Iris pigment epithelial cell (primary cell): ENCODE measurements at places on chromosomes 2 and 18.
A peak's percentile ranks its signal among the peaks of the same experiment; 100 is the strongest.

DNA sequence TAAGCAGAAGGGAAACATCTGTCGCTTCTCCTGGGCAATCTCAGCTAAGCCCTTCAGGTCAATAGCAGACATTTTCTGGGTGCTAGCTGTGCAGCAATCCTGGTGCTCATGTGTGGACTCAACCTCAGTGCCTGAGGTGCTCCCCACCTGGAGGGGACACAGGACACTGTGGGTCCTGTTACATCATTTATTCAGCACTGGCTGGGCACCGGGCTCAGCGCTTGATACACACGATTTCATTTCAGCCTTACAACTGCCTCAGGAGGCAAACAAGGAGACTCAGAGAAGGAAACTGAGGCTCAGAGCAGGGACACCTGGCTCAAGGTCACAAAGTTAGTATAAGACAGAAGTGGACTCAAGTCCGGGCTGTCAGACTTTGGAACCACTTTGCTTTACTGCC is 46.7 kb downstream of the MARCO start:
- no peak for DNase-seq

GRCh38 chr2:206558492-206558891 is 83.8 kb upstream of the FAM237A start:
- DNase-seq, result peak; percentile 55

GRCh38 chr2:235685024-235685721 is 191.3 kb downstream of the AGAP1 start:
- DNase-seq, result no peak

DNA sequence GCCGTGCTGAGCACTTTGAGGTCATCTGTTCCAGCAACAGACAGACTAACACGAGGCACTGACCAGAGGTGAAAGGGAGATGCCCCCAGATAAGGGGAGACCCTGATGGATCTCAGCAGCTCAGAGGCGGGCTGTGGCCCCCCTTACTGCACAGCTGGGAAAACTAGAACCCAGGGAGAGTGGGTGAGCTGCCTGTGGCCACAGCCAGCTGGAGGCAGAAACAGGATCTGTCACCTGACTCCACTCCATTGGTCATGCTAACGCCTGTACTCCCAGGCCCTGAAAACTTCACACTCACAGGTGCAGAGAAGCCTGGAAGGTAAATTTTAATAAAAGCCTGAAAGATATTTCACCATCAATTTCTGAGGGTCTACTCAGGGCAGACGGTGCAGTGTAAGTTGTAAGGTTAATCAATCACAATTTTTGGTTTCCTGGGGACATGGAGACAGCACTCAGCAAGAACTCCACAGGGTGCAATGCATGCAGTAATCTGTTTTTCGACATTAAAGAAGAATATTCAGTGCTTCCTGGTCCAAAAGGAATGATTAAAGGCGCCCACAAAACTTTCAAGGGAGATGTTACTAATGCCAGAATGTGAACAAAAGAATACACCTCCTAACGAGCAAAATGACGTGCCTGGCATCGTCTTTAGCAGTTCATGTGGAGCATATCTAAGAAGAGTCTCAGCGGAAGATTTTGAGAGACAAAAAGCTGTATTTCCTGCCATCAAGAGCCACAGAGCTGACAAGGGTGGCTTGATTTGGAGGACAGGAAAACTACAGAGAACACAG is 173.4 kb downstream of the EIPR1 start:
- DNase-seq, result no peak

DNA sequence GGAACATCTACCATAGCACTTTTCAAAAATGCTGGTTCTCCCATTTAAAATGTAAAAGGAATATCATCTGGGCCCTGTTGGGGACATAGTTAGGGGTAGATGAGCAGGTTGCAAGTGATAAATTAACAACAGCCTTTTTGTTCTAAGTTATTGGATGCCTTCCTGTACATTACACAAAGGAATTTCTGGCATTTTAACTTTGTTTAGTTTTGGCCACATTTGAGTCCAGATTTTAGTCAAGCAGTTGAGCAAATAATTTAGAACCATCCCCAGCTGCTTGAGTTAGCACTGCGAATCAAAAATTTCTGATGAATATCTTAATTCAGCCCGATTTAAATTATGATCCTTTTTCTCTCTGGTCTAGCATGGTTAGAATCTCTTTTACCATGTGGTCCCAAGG is 124.4 kb downstream of the TTC27 start:
- peak; percentile 45 for DNase-seq

DNA sequence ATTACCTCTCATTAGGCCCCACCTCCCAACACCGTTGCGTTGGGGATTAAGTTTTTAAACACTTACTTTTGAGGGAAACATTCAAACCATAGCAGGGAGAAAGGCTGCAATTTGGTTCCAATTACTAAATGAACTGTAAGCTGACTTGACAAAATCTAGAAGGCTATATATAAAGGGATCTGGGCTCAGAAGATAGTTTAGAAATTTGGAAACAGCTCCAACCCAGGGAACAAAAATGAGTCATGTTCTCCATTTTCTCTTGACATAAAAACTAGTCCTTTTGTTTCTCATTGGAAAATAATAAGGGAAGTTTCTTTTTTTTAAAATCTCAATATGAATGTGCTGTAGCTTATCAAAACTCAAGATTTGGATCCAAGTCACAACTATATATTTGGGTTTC is 17.5 kb downstream of the MOGAT1 start:
- peak; percentile 27 for DNase-seq

DNA sequence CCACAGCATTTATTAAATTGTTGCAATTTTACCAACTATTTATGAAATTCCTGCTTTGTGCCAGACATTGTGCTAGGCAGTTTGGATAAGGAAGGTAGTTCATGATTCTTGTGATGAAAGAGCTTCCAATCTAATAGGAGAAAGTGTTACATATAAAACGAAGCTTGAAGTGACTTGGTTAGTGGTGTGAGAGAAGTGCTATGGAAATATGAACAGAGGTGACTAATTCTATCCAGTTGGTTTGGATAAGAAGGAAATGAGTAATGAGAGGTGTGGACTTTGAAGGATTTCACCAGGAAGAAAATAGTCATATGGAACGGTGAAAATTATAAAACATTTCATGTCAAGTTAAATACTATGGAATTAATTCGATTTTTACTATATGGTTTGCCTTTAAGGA is 48.6 kb downstream of the EML6 start:
- peak; percentile 83 for DNase-seq

DNA sequence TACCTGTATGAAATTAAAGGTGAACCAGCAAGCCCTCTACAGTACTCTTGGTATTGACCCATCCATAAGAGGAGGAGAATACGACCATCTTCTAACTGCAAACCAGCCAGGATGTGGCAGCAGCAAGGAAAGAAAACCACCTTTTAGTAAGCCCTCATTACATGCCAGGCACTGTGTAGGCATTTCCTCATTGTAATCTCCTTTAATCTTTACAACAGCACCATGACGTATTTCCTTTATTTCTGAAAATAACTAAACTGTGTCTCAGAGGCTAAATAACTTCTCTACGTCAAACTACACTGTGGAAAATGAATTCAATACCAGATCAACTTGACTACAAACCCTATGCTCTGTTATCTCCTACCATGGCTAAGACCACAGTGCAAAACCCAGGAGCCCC is 18.2 kb downstream of the WDR35 start:
- peak; percentile 28 for DNase-seq

GRCh38 chr2:215752436-215752835 is 260.9 kb downstream of the MREG start:
- no peak for DNase-seq

DNA sequence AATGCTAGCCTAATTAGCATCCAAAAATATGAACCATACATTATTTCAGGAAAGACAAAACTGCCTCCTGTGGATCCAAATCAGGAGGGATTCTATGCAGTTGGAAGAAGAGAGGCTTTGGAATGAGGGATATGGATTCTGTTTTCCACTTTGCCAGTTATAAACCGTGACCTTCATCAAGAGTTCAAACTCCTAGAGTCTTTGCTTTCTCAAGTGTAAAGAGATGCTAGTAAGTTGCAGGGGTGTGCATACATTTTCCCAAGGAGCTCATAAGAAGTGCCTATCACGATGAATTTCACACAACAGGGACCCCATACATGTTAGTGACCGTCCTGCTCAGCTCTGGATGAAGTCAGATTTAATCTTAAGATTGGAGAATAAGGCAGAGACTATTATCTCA is 542.5 kb downstream of the SOX11 start:
- no peak for DNase-seq

- no peak for DNase-seq
Measured at GRCh38 chr18:80130555-80130954, 21.5 kb downstream of the ADNP2 start.

DNA sequence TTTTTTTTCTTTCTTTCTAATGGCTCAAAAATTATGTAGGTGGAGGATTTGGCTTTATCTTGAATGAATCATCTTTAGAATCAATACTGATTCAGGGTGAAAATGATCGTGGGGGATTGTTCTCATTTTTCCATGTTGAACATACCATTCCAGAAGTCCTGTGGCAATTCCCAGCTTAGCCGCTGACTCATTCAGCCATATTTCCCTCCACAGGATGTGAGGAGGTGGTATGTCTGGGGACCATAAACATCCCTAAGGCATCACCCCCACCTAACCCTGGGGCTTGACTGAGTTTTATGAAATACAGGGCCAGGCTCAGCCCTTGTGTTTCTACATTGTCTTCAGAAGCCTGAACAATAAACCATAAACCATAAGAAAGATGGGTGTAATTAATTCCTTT is 92.7 kb upstream of the FN1 start:
- DNase-seq, result peak; percentile 98

DNA sequence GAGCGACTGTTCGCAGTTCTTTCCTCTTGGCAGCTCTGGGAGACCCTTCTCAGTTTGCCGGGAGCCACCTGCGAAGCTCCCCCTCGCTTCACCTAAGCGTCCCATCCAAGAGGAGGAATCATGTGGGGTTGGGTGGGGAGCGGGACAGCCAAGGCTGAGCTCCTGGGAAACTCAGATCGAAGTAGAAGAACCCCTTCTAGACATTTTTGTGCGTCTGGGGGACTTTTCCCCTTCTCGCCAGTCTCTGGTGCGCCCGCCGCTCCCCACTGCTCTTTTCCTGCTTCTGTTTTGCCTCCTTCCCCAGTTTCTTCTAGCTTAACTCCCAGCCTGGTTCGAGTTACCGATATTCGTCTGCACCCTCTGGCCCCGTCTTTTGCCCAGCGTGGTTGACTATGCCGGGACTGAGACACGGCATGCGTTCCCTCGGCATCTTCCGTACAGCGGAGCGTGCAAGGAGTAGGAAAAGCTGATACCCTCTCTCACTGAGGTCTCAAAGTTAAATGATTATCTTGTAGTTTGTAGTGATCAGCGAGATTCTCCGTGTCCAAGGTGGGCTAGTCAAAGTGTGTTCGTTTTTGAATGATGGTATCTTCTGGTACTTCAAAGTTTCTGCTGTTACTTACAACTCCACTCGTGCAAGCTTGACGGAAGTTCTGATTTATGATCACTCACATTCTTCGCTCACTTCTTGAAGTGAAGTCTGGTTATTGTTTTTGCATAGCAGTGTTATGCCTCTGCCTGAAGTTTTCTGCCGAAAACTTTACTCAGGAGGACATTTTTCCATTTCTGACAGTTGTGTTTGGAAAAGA is 664 bp downstream of the CAMKMT start:
- peak; percentile 51 for DNase-seq

DNA sequence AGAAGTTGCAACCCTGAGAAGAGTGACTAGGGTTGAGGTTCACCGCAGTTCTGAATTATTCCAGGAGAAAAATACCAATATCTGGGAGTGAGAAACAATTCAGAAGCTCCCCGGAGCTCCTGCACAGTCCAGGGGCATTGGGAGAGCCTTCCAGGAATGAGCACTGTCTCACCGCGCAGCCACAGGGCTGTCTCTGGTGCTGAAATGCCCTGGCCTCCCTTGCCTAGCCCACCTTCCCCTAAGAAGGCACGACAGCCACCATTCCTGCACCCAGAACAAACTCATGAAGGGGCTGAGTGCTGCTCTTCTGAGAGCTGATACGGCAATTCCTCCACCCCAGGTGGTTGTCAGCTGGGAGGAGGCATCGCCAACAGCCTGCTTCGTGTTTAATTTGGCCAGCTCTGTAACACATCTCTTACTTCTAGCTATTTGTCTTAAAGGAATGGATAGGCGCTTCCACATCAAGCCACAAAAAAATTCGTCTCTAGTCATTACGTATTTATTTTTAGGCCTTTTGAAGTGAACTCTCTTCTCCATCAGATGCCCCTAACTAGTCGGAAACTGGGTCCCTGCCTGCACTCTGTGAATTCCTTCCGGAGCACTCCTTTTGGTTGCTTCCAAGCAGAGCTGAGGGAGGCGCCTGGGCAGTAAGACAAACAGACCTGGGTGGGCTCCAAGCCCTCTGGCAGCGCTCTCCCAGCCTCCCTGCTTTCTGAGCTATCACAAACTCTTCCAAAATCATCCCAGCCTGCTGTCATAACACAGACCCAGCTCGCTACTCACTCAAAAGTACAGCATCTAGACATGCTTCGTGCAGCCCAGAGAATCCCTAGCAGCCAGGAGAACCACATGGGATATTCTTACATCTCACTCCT is 120.5 kb upstream of the CCDC68 start:
- DNase-seq, result no peak

GRCh38 chr2:117019357-117019756 is 795.1 kb upstream of the DDX18 start:
- DNase-seq, result no peak

DNA sequence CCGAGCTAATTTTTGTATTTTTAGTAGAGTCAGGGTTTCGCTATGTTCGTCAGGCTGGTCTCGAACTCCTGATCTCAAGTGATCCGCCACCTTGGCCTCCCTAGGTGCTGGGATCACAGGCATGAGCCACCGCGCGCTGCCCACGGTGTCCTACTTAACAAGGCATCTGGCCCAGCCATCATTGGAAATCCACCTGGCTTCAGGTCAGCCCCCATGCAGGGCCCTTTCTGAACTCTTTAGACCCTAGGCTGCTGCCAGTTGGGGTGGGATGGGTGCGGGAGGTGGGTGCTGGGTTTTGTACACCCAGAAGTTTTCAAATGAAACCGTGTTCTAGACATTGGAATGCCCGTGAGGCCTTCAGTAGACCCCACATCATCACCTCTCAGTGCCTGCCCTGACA is 26.6 kb upstream of the NT5DC4 start:
- no peak for DNase-seq

DNA sequence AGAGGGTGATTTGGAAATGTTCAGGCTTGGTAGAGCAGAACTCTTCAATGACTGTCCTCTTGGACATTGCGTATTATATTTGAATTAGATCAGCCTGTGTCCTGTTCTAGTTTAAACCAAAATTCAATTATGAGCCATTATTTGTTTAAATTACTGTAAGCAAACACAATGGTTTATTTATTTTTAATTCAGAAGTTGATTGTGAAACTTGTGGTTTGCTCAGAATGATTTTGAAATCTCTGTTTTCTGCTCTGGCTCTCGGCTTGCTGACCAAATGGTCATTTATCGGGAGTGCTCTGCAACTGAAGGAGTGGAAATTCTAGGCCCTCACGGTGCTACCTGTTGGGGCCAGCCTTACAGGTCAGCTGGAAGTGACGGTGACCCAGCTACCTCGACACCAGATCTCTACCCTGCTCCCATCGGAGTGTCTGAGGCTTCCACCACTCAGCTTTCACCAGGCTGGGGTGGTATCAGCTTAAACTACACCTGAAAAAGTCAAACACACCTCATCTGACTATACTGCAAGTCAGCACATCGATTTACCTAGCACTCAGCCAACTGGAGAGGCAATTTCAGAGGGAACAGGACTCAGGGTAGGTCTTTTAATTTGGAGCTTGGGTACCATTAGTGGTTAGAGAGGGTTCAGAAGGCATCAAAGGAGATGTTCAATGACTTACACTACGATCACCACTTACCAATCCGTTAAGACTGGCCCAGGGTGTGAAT is 36.8 kb upstream of the GPD2 start:
- DNase-seq, result peak; percentile 78
